ENCODE measurements at places on chromosomes 16 and 17.

DNA sequence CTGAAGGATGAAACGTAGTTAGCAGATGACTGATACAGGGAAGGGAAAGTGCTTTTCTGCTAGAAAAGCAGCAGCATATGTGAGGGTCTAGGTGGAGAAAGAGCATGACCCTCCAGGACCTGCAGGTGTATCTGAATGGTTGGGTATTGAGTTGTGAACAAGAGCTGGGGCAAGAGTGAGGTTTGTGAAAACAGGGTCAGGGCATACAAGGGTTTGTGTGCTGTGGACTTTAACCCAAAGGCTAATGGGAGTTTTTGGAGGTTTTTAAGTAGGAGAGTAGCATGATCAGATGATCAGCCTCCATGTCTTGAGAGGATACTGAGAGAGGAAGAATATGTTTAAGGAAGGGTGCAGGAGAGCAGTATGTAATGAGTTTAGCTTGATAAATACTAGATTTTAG lies 6.1 kb upstream of the CMTM1 start:
- no peak for DNase-seq

DNA sequence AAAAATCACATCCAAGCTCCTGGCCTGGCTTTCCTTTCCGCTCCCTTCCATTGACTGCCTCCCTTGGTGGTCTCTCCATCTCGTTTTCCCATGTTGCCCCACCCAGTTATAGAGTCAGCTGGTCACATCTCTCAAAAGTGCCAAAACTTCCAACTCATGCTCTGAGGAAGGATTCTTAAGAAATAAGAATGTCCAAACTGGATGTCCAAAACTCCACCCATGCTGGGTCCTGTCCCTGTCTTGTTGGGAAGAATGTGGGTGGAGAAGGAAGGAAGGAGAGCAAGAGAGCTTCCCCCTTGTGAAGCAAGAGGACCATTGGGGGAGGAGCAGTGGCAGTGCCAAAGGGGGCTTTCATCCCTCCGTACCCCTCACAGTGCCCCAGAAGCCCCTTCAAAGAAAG lies 44.6 kb upstream of the MAP3K14 start:
- no peak for DNase-seq

GRCh38 chr17:66491665-66492064 lies 189.3 kb downstream of the PRKCA start:
- no peak for DNase-seq

- DNase-seq = no peak
Measured at GRCh38 chr16:54546521-54546920, 259.9 kb upstream of the IRX3 start.

DNA sequence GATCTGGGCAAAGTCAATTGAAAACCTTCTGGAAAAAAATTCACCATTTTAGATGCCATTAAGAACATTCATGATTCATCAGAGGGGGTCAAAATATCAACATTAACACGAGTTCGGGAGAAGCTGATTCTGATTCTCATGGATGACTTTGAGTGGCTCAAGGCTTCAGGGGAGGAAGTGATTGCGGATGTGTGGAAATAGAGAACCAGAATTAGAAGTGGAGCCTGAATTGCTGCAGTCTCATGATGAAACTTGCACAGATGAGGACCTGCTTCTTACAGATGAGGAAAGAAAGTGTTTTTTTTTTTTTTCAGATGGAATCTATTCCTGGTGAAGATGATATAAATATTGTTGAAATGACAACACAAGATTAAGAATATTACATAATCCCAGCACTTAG lies 12.9 kb downstream of the ITGAX start:
- no peak for DNase-seq

DNA sequence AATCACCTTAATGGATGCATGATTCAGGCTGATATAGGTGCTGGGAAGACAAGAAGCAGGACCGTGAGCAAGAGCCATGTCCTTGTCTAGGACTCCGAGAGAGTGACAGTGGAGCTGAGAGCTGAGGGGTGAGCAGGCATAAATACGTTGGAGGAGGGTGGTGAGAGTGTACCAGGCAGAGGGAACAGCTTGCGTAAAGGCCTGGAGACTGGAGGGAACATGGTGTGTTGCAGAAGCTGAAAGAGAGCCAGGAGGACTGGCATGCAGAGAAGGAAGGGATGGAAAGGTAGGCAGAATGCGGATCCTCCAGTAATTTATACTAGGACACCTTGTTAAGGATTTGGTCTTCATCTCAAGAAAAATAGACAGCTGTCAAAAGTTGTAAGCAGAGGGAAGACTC lies 653.2 kb downstream of the HS3ST4 start:
- DNase-seq = no peak

DNA sequence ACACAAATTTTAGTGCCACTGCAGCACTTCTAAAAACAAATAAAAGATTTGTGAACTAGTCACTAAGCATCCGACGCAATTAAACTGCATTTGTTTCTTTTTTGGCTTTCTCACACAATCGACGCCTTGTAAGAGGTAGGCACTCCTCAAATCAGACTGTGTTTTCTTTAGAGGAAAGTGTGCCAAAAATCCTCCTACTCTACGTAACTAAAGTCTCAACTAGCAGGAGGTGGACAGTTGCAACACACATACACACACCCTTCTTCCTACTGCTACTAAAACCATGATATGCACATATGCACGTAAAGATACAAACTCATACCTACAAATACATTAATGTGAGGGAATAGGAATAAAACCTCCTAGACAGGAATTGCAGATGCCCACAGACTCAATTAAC lies 844.7 kb upstream of the SOX9 start:
- DNase-seq = no peak

- DNase-seq = no peak
Measured at GRCh38 chr17:78986649-78987328, 7.1 kb upstream of the LGALS3BP start.

DNA sequence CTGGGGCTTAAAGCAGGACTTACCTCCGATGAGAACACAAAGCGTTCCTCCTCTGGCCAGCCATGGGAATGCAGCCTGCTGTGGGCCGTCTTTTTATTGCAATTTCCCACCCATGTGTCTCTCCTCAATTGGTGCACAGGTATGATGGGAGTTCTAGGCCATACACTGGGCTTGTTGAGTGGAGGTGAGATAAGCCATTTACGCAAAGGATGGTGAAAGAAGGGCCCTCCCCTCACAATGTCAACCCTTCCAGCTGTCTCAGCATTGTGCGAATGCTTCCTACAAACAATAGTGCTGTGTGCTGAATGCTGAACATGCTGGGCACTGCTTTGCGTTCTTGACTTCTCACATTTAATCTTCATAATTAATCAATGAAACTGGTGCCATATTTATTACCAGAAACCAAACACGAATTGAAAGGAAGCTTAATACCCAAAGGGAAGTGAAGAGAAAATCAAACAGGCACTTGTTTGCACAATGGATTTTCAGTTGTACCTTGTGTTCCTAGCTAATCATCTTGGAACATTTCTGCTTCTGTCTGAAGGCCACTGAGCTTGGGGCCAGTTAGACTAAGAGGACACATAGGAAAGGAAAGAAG lies at the start of gene GP2:
TSS of gene GP2 (minus strand) at position 70 of the 598 bp plus-strand sequence. CDS start 1,082 bp downstream, outside the sequence.
- no peak for DNase-seq

GRCh38 chr16:80047842-80048241 lies 447.3 kb upstream of the MAF start:
- no peak for DNase-seq

Measured in DMS79 (cell line).